ENCODE measurements at places on chromosomes 13 and 19.

DNA sequence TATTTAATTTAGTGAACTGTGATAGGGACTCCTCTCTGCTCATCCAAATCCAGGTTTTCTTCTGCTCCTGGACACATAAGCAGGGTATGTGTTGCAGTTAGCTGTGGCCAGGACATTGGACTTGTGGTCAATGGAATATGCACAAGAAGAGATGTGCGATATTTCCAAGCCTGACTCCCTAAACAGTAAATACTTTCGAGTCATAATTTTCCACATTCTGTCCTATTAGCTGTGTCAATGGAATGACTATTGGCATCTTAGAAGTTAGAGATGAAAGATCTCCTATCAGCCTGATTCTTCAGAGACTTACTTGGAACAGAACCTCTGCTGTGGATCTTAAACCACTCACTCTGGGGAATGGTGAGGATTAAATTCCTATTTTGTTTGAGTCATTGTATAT is 771.0 kb downstream of the EFNB2 start:
- DNase-seq: no peak

GRCh38 chr13:21330126-21330861 is 128.8 kb downstream of the ZDHHC20 start:
- DNase-seq: no peak

DNA sequence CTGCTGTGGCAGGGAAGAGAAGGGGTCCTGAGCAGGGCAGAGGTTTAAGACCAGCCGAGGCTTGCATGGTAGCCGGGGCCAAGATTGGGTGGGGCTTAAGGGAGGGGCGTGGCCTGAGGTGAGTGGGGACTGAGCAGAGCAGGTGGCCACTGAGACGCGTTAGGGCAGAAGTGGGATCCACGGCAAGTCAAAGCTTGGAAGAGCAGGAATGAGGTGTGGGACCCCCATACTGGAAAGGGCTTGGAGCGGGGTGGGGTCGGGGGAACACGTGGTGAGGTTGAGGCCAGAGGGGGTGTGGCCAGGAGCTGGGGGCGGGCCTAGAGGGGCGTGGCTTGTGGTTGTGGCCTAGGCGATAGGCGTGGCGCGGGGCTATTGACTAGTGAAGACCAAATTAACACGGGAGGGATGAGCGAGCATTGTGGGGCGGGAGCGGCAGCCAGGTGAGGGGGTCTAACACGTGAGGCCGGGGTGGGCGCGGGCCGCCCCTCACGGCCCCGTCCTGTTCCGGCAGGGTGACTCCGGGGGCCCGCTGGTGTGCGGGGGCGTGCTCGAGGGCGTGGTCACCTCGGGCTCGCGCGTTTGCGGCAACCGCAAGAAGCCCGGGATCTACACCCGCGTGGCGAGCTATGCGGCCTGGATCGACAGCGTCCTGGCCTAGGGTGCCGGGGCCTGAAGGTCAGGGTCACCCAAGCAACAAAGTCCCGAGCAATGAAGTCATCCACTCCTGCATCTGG is 3.3 kb downstream of the CFD start:
- no peak for DNase-seq

DNA sequence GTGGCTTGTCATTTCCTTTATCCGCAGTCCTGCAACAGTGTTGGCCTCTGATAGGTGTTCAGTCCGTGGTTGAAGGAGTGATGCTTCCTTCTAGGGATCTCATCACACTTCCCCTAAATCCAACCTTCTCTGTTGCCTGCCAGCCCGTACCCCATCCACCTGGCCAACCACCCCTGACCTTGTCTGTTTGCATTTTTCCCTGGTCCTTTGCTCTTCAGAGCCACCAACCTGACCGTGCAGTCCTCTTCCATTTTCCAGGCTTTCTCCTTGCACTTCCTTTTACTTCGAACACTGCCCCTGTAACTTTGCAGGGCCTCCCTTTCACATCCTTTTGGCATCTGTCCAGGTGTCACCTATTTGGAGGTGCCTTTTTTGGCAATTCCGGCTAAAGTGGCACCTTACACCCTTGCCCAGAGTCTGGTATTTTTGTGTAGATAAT is 696 bp downstream of the ZNF460 start:
- DNase-seq: no peak

GRCh38 chr19:46367426-46367825 is 20.5 kb downstream of the PPP5C start:
- DNase-seq: no peak

- no peak for DNase-seq
Measured at GRCh38 chr13:70391678-70392077, 283.4 kb upstream of the KLHL1 start.
